Activated T-helper 9 cell treated with anti-CD3 and anti-CD28 coated beads, Interleukin-2, amount 50 U/mL, for 16 hours (primary cell): ENCODE measurements at places on chromosomes 1 and 21.

DNA sequence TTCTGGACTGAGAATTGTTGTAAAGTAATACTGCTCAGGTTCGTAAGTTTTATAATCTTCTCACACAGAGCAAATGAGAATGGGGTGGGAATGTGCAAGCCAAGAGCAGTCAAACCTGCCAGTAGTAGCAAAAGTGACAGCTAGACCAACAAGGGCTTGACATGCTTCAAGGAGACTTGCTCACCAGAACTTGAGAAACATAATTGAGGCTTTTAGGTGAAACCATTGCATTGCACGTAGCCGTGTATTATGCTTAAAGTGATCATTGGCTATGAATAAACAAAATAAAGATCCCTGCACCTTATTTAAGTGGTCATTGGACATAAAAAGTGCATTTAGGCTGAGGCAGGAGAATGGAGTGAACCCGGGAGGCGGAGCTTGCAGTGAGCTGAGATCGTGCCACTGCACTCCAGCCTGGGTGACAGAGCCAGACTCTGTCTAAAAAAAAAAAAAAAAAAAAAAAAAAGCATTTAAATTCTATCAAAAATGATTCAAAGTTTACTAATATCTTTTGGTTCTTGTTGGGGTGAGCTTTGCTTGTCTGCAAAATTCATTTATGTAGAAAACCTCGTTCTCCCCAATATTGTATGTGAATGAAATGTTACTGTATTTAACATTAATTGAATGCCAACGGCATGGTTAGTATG lies 11.8 kb upstream of the CCT8 start:
- DNase-seq: no peak

DNA sequence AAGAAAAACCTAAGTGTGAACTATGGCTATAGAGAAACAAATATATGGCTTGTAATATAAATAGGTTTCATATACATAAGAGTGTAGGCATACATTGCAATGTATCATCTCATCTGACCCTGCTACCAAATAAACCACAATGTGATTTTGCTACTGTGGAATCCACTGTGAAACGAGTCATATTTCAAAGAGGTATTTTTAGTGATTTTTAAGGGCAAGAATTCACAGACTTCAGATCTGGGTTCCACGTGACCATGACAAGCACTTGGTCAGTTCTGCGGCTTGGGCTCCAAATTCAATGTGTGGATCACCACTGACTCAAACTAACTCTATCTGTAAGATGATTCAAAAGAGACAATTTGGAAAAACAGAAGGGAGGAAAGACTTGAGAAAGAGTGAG lies 147.0 kb upstream of the ERG start:
- no peak for DNase-seq

DNA sequence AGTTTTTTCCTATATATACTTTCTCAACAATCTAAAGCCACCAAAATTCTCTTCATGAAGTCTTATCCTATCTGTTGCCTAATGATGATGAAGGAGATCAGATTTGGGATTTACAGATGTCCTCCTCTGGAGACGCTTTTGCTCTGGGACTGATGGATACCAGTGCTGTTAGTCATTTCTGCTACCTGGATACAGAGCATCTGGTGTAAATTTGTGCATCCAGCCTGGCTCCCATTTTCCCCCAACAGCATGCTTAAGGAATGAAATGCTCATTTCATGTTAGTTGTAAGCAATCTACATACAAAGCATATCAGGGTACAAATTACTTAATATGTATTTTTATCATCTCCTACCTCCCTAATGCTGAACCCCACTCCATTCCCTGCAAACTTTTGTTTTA lies 57.7 kb downstream of the HNRNPR start:
- no peak for DNase-seq

DNA sequence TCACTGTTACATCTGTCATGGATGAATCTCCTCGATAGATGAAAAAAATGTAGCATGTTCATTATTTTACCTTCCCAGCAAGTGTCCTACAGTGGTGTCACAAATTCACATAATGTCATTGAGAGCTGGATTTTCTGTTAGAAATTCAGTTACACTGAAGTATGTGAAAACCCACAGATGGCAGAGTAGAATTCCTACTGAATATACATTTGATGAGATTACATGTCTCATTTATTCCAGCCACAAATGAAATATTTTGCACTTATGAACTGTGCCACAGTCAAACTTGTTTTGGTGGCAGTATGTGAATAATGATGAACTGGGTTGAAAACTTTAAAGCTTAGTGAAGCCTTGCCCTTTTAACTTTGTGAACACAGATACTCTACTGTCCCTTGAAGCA lies 301.9 kb upstream of the DPYD start:
- DNase-seq: no peak

DNA sequence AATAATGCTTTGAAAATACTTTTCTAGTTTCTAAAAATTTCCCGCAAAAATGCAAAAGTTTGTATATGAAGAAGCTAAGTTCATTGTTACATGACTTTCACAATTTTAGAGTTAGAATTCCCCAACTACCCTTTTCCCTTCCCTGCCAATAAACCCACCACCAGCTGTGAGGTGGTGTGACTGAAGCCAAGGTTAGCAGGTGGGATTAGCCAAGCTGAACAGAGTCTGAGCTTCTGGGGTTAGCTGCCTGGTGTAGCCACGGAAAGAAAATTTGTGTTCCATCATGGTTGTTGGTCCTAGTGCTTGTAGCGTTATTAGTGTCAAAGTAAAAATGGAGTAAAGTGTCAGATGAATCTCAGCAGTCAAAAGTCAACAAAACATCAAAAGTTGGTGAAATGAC lies 110.9 kb downstream of the ASTN1 start:
- no peak for DNase-seq

GRCh38 chr1:227894831-227895451 lies 52.8 kb downstream of the WNT9A start:
- DNase-seq: no peak

- no peak for DNase-seq
Measured at GRCh38 chr1:32501865-32502264, 37.0 kb downstream of the ZBTB8B start.

- DNase-seq: no peak
Measured at GRCh38 chr1:54294887-54295286, 94.9 kb downstream of the MRPL37 start.

- DNase-seq: no peak
Measured at GRCh38 chr1:230827801-230828200, 40.5 kb downstream of the C1orf198 start.

DNA sequence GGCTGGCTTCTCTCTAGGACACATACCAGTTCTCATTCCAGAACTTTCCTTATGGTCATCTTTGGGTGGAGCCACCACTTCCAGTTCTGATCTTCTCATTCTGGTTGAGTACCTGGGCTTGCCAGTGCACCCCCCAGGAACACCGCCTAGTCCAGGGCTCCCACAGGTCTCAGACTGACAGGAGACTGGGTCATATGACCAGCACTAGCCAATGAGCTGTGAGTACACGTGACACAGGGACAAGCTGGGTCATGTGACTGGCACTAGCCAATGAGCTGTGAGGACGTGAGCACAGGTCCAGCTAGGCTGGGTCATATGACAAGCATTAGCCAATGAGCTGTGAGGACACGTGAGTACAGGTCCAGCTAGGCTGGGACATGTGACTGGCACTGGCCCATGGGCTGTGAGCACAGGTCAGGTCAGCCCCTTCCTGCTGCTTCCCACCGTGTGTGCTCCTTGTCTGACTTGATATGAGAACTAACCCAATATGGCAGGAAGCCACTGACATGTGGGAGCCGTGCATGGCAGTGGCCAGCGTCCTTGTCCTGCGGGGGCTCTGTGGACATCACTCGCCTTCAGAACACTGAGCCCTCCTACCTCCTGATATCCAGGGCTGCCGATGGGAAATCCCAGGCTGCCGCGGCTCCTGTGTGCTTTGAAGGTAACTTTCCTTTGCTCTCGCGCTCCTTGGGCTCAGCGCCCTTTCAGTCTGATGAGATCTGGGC lies 22.7 kb downstream of the KRTAP10-1 start:
- DNase-seq: no peak

GRCh38 chr1:169894424-169895145 lies 889 bp upstream of the SCYL3 start:
- no peak for DNase-seq

GRCh38 chr21:17668479-17669140 lies 55.9 kb upstream of the BTG3 start:
- DNase-seq: no peak

DNA sequence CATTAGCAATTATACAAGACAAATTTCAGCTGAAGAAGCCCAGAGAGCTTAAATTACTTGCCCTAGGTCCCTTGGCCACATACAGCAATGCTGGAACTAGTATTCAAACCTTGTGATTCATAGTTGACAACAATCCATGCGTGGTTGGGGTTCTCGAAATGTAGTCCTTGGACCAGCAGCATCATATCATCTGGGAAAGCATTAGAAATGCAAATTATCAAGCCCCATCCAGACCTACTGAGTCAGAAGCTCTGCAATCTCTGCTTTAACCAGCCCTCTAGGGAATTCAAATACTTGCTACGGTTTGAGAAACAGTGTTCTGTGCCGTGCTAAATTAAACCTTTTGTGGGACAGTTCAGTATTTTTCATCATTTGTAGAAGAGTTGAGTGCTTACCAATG lies 65.1 kb downstream of the CLIC6 start:
- no peak for DNase-seq

GRCh38 chr21:45498646-45499000 lies 43.6 kb downstream of the SLC19A1 start:
- no peak for DNase-seq

DNA sequence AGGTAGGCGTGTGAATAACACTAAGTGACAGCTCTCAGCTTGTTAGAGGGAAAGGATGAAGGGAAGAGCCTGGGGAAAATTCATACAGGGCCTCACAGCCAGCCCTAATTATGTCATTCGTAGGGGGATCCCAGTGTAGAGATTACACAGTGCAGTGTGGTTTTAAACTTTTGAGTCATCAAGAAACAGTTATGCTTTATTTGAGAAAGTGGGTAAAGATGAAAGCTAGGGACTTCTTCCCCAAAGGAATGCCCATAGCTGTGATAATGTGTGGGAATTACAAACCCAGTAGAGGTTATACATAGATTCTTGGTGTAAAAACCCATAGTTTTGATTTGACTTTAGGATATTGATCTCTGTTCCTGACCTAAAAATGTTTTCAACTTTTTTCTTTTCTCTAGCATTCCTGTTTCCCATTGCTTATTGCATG lies 1.9 kb downstream of the TTF2 start:
- DNase-seq: no peak

DNA sequence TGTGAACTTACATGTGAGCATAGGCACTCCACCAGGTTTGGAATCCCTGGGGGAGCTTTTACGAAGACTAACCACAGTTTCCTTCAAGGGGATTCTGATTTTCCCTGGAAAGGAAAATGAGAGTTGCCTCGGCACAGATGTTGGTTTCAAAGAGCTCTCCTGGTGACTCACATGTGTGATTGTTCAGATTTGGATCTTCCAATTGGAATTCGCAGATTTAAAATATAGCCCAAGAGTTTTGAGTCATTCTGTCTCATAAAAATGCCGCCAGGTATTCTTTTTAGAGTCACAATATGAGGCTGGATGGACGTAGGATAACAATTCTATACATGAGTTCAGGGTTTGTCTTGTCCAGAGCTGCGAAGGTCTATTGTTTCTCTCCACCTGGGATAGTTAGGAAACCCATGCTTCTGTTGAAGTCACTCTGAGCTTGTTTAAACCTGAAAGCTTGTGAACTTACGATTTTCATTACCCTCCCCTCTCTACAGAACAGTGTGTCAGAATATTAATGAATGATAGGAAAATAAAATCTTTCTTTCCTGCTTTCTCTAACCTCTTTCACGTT lies 64.9 kb downstream of the TGFB2 start:
- DNase-seq: no peak

DNA sequence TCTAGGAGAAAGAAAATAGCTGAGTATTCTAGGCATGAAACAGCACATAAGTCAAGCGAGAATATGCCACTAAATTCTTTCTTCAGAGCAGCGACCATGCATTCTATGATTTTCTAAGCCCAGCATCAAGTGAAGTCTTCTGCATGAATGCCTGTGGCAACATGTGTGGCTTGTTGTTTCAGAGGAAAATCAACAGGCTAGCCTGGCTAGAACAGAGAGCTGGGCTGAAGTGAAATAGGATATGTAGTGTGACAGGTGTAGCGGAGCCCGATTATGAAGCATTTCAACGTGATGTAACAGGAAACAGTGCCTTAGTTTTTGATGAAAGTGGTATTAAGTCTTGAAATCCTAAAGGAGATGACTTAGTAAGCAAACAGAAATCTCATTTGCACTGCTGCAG lies 7.0 kb downstream of the CSDE1 start:
- no peak for DNase-seq

DNA sequence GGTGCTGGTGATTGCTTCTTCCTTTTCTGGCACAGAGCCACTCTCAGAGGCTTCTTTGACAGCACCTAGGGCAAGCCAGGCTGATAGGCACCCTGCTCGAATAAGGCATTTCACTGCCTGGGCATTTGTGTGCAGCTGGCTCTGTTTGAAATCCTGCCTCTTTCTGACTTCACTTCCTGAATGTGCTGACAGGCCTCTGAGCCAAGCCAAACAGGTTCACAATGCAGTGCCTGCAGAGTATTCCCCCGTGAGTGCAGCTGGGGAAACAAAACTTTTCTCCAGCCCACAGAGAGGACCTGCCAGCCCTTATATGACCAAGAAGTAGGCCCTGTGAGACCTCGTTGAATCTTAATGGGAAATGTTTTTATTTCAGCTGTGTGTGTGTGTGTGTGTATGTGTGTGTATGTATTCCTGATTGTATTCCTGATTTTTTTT lies 10.4 kb downstream of the JUN start:
- no peak for DNase-seq

- DNase-seq: no peak
Measured at GRCh38 chr1:5347726-5348125, 644.5 kb downstream of the NPHP4 start.

- DNase-seq: no peak
Measured at GRCh38 chr1:173163222-173163621, 43.9 kb downstream of the TNFSF4 start.

GRCh38 chr1:112358061-112358770 lies 37.8 kb upstream of the CTTNBP2NL start:
- DNase-seq: no peak

GRCh38 chr1:28790377-28791035 lies 21.5 kb upstream of the OPRD1 start:
- no peak for DNase-seq

DNA sequence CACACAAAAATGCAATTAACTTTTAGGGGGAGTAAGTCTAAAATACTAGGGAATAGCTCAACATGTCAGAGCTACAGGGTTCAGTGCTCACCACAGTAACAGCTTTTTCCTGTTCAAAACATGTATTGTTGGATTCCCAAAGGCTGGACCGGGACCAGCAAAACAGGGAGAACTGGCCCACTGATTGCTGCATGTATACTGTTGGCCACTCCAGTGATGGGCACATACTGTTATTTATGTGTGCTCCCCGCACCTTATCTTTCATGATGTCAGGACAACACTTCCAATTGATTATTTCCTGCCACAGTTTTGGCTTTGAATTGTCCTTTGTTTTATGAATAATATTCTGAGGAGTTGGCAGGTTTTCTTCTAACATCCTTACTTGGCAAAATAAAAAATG lies 50.7 kb downstream of the HMGB4 start:
- DNase-seq: no peak
